ENCODE measurements at places on chromosomes 2 and 18.

DNA sequence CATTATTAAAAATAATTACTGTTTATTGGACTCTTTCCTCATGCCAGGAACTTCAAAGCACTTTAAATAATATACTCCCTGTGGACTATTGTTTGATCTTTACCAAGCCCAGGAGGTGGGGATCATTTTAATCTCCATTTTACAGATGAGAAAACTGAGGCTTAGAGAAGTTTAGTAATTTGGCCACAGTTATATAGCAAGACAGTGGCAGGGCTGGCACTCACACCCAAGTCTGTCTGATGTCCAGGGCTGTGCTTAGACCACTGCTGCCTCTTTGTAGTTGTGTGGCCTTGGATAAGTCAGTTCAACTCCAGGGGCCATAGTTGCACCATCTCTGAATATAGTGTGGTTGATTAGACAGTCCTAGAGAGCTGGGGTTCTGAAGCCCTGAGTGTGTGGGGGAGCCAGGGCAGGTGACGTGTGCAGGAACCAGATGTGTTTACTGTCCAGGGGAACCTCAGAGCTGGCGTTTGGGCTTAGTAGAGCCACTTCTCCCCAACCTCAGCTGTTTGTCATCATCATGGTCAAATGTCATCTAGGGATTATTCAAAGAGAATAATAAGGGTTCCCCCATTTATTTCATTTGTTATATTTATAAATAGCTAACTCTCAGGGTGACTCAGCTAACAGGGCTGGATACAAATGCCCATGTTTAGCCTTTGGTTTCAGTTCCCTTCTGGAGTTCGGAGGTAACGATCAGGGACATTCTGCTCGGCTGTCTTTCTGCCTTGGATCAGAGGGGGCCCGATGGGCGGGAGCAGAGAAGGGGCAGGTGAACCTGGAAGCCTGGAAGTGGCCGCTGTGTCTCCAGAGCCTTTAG lies 68.0 kb downstream of the BOLA3 start:
- DNase-seq = no peak

GRCh38 chr18:79776674-79777073 lies 21.1 kb upstream of the KCNG2 start:
- DNase-seq = no peak

DNA sequence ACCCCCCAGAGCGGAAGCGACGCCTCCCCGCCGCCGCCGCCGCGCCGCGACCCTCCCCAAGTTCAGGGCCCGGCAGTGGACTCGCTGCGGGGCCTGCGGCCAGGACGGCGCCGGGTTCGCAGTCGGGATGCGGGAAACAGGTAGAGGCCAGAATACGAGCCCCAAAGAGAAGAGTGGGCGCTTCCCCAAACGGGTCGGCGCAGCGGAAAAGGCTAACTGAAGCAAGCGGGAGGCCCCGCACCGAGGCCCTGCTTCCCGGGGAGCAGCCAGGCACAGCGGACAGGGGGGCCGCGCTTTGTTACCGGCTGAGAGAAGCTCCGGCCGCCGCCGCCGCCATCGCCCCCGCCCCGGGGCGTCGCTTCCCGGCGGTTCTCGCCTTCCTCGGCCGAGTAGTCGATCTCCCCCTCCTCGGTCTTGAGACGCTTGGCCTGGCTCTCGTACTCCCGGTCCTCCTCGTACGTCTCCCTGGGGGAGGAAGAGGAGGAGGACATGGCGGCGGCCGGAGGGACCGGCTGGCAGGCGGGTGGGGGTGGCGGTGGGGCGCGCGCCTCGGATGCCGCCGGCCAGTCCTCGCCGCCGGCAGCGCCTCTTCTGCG lies 494 bp downstream of the HNRNPLL start:
- peak; percentile 7 for DNase-seq

DNA sequence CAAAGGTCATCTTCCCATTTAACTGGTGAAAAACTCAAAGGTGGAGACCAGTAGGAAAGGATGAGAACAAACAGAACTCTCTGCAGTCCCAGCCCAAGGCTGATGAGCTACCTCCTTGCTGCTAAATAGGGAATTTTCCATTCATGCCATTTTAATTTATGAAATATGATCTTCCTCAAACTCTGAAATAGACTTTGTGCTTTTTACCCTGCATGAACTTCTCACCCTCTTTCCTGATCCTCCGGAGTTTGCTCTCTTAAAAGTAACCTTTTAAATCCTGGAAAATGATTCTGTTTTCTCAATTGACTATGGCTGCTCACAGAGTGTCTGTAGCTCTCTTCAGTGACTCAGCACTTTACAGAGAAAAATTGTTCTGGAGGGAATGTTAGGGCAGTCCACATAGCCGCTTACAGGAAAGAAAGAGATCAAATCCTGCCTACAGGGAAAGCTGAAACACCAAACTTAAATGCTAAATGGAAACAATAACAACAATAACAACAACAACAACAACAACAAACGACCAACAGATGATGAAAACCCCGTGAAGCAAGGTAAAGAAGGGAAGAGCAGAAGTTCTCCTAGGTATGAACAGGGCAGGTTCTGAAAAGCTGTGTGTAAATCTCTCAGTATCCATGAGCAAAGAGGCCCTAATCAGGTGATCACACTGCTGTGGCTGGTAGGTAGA lies 79.8 kb upstream of the SESTD1 start:
- DNase-seq = no peak

GRCh38 chr2:128362889-128363228 lies 44.2 kb upstream of the HS6ST1 start:
- no peak for DNase-seq

GRCh38 chr2:648476-649424 lies 28.5 kb downstream of the TMEM18 start:
- DNase-seq = no peak

- DNase-seq = no peak
These were observed 91.3 kb upstream of the ZFP36L2 start for GRCh38 chr2:43317680-43318079.

- DNase-seq = no peak
These were observed 7.2 kb upstream of the CD226 start for GRCh38 chr18:69954719-69955480.

DNA sequence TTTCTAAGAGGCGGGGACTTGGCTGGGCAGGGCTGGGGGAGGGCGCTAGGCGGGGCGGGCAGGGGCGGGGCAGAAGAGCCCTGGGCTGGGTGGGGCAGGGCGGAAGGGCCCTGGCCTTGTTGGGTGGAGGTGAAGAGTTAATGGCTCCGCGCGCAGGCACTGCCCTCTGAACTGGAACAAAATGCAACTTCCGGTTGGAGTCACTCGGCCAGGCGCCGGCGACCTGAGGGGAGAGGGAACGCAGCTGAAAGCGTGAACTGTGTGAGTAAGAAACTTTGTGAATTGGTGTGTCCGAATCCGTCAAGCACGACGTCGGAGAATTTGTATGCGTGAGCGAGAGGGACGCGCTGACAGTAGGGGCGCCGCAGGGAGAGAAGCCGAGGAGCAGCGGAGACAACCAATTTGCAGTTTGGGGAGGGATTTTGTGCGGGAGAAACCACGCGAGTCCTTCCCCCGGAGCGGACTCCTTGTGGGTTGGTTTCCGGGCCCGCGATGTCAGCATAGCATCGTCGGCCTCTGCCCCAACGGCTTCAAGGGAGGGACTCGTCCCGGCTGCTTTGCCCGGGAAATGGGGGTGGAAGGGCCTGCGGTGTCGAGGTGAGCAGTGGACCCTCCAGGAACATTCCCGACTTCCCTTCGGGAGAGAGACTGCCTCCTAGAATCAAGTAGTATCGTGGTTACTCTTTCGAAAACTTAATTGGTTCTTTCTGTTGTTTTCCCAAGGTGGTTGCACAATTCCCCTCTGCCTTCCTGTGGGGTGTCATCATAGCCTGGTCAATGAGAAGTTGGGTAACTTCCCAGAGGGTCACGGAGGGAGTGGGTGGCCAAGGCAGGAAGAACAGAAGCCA lies at the start of gene TANK:
Gene TANK, plus strand, starts transcription at position 203 of the 848 bp plus-strand sequence. CDS start 19,235 bp downstream, outside the sequence.
- DNase-seq = peak; percentile 73

- no peak for DNase-seq
These were observed 88.1 kb upstream of the CYP26B1 start for GRCh38 chr2:72235497-72236415.

GRCh38 chr2:176270100-176270750 lies 983 bp downstream of the MTX2 start:
- DNase-seq = no peak

- DNase-seq = no peak
These were observed 111.1 kb downstream of the TTC27 start for GRCh38 chr2:32738939-32739338.

DNA sequence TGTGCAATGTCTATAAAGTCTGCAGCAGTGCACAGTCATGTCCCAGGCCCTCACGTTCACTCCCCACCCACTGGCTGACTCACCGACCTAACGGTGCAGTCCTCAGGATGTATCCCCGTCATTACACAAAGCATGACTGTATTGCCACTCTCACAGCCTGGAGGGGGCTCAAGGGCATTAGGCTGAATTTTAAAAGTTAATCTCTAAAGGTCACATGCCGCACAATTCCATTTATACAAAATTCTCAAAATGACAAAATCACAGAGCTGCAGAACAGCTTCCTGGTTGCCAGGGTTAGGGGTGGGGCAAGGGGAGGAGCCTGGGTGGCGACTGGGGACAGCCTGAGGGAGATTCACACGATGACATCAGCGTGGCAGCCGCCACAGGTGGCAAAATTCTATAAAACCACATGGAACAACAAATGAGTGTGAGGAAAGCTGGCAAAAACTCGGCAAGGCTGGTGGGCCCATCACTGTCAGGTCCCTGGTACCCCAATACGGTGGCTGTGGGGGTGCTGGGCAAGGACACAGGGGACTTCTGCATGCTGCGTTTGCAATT lies 97.6 kb downstream of the NDUFA10 start:
- DNase-seq = peak; percentile 56

DNA sequence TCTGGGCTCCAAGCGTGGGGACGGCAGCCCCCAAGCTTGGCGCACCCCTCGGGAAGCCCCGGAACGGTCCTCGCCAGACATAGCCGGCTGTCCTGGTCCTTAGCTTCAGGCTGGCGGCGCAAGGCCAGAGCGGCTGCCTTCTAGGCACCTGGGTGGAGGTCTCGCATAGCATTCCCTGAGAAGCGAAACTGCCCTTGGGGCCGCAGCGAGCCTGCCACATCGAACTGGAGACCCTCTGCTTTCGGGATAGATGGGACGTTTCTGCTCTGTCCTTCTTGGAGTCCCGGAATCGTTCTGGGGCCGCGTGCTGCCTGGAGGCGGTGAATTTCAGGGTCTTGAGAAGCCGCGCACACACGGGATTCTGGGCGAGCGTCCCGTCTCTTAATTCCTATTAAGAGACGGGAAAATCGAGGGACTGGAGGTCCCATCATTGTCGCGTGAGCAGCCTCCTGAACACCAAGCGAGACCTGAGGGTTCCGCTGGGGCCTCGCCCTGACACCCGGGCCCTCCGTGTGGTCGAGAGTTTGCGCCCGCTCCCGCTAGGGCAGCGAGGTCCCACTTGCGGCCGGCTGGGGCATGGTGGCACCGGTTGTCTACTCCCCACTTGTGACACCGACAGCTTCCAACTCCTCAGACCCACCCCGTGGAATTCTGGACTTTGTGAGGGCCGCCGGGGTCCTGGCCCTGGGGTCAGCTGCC lies 9.7 kb upstream of the EN1 start:
- DNase-seq = no peak

GRCh38 chr2:72386288-72386687 lies 238.6 kb upstream of the CYP26B1 start:
- no peak for DNase-seq

GRCh38 chr2:235468978-235469655 lies 24.7 kb upstream of the AGAP1 start:
- DNase-seq = no peak

DNA sequence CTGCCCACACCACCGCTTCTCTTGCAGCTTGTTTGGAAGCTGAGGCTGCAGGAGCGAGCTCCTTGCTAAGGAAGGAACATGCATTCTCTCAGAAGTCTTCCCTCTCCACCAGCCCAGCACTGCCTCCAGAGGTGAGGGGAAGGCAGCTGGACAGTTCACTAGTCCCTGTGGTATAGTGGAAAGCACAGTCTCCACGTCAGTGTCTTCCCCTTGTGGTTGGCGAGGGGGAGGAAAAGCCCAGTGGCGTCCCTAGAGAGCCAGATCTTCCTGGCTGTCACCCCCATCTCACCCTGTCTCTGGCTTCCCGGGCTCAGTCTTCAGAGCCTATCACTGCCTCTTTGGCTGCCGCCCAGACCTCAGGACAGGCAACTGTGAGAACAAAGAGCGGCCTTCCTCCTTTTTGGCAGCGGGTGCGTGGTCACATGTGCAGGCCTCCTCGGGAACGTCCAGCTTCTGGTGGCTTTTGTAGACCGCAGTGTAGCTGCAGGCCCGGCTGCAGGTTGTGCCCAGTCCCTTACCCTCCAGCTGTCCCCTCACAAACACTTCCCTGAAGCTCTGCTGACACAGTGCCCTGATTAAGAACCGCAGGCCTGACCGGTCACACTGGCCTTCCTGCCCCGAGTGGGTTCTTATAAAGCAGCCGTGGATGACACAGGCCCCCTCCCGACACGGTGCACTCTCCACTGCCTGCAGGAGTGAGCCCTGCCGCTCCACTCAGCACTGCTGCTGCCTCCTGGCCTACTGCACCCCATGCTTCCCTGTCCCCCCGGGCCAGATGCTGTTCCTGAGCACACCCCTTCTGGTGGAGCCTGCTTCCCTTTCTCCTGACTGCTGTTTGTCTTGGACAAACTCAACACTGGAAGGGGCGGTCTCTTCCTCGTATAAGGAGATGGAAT lies 90.9 kb downstream of the RNF144A start:
- no peak for DNase-seq

DNA sequence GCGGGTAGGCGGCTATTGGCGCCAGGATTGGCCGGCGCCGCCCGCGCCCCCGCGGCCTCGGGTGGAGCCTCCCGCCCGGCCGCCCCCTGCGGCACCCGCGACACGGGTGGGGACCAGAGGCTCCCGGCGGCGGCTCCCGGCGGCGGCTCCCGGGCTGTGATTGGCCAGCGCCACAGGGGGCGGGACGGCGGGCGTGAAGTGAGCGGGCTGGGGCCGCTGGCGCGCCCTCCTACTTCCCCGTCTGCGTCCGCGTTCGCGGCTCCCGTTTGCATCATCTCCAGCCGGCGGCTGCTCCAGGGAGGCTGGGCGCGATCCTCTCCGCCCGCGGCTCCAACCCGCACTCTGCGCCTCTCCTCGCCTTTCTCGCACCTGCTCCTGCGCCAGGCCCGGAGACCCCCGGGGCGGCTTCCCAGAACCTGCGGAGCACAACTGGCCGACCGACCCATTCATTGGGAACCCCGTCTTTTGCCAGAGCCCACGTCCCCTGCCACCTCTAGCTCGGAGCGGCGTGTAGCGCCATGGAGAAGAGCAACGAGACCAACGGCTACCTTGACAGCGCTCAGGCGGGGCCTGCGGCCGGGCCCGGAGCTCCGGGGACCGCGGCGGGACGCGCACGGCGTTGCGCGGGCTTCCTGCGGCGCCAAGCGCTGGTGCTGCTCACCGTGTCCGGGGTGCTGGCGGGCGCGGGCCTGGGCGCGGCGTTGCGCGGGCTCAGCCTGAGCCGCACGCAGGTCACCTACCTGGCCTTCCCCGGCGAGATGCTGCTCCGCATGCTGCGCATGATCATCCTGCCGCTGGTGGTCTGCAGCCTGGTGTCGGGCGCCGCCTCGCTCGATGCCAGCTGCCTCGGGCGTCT lies at the start of gene SLC1A4:
Gene SLC1A4, plus strand, starts transcription at position 274 of the 856 bp plus-strand sequence. Its CDS starts 245 bp downstream, at position 519.
- peak; percentile 74 for DNase-seq

DNA sequence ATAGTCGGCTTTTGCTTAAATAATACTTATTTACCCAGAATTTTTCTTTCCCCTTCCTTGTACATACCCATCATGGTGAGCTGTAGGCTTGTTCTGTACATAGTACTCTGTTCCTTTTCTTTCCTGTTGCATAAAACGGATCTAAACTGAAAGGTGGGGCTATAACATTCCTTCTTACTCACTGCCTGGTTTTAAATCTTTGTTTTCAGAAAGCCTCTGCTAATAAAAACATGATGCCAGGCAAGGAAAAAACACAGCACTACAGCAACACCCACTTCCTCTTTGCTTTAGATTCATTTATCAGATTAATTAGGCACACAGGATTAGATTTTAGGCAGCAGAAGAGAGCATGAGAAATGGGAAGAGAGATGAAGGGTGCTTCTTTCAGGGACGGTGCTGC lies 19.6 kb upstream of the STON1 start:
- DNase-seq = no peak
